ENCODE measurements at places on chromosomes 4 and X.

DNA sequence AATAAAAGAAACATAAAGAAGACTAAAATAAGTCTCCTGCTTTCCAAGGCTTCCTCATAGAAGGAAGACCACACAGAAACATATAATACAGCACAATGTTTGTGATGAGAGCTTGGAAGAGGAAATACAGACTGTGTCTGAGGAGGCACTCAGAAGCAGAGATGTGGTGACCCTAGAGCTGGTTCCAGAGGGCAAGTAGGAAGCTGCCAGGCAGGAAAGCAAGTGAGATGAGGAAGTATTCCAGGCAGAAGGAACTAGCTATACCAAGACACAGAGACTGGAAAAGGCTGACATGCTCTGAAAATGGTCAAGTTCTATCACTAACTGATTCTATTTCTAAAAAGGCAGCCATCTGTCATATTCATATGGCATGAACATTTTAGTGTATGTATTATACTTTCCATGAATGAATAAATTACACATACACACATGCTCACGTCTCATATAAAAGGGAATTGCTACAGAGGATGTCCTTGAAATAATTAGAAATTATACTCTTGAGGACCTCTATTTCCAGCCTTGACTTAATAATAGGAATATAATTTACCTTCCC, 16.6 kb upstream of the HSFX2 start:
- no peak for DNase-seq

GRCh38 chr4:5069901-5070300, 18.6 kb downstream of the STK32B start:
- no peak for DNase-seq

GRCh38 chr4:182578402-182578801, 335.2 kb downstream of the TENM3 start:
- DNase-seq = no peak

GRCh38 chr4:74541667-74542066, 96.7 kb downstream of the AREG start:
- DNase-seq = no peak

DNA sequence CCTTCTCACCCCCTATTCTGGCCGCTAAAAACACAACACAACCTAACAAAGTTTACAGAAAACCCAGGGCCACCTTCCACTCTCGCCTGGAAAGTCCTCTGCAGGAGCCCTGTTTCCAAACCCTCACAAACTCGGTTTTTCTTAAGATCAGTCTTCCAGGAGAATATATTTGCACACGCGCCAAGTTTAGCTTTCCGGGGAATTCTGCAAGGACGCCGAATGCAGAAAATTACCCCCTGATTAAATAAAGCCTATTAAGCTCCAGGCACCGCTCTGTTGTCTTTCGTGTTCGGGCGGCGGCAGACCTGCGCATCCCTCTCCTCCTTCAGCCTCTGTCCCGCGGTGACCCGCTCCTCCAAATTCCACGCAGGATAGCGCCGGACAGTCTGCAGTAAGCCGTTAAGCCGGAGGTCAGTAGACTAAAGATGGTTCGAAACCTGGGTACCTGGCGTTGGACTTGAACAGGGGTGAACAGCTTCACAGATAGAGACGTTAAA, 5.0 kb downstream of the MSX1 start:
- no peak for DNase-seq

- no peak for DNase-seq
Measured at GRCh38 chrX:154409222-154409871, at the start of gene DNASE1L1. Gene DNASE1L1, minus strand, starts transcription at chrX:154409254. Its CDS starts 3,686 bp downstream, at chrX:154405568.

- no peak for DNase-seq
Measured at GRCh38 chrX:17692709-17693346, 44.5 kb upstream of the SCML1 start.

DNA sequence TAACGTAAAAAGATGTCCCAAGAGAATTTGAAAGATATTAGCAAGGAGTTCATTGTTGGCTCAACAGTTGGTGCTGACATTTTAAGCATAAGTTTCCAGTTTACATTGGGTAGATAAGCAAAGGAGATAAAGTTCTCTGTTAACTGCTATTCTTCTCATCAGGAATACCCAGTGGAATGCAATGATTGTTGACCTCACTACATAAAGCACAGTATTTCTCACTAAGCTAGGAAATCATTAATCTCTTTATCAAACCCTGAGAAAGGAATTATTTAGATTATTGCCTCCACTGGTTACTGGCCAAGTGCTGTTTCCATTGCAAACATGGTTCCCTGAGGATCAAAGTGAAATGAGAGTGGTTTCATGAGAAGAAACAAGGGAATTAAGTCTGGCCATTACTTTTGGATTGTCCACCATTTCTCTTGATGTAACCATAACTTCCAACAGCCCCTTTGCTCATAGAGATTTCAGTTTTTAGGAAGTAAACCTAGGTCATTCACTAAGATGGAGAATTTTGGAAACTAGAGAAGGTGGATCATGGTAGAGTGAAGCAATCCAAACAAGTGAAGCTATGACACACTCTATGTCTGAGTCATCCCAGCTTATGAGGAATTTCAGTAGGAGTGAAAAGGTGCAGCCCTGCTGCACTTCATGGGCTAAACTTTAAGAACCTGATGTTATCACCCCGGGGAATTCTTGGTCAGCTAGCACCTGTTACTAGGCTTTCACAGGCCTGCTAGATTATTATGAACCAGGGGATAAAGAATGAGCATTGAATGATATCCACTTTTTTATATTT, 163.4 kb downstream of the AREG start:
- no peak for DNase-seq

DNA sequence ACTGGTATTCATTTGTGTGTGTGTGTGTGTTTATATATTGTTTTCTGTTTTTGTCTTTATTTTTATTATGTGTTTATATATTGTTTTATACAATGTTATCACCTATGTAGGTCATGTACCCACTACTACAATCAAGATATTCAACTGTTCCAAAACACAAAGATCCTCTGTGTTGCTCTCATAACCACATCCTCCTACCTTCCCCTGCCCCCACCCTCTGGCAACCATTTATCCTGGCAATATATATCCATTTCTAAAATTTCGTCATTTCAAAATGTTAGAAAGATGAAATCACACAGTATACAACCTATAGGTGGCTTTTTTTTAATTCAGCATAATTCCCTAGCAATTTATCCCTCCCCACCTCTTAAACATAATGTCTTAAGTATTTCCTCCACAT, 18.8 kb upstream of the RPL34 start:
- no peak for DNase-seq

DNA sequence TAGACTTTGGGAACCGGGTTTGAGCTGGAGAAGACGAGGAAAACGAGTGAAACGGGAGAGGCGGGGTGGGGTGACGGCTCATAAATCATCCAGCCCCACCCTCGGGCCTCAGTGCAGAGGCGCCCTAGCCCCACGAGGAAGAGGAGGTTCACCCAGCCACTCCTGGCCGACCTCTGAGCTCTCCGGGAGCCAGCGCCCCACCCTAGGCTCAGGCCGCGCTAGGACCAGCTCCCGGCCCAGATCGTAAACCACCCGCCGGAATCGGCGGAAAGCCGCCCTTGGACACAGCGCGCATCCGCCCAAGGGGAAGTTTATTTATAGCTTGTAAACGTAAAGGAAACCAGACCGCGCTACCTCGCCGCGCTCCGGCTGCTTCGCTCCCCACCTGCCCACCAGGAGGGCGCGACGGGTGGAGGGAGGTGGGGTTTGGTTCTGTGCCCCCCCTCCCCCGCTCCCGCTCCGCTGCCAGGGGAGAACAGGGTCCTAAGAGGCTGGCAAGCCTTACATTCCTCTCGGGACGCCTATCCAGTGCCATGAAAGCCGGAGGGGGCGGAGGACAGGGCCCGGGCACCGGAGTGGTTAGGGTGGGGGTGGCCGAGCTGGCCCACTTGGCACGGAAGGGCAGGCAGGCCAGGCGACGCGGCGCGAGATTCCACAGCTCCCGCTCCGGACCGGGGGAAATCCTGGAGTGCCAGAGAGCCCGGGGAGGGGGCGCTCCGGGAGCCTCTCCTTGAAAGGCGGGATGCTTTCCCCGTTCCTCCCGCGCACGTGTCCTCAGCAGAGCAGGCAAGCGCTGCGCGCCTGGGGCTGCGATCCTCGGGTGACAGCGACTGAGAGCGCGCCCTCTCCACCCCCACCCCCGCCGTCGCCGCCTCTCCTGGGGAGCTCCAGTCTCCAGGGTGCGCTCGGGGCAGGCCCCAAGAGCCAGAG, 84.2 kb downstream of the BCOR start:
- DNase-seq = no peak

DNA sequence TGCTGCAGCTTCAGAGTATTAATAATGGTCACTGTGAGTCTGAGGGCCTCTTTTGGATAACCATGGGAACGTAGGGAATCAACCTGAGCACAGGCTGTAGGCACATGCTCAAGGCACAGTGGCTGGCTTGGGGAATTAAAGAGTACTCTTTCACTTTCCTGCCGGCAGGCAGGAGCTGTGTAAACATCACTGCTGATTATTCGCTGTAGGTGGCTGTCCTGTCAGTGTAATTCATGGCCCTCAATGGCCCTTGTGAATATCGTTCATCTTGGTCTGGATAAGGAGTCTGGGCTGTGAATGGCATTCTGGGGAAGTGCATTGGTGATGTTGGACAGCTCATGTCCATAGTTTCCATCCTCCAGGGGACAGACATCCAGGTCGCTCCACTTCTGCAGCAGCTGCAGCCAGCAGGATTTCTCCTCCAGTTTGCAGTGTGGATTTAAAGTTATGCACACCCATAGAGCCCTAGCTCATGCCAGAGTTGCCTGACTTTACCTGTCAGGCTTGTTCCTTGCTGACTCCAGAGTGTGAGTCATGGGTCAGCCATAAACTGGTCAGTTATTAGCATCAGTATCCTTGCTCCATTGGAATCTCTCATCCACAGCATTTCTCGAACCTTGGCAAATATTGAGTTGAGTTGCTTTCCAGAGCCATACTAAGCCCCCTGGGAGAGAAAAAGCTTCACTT, 43.0 kb downstream of the C4orf33 start:
- DNase-seq = no peak

DNA sequence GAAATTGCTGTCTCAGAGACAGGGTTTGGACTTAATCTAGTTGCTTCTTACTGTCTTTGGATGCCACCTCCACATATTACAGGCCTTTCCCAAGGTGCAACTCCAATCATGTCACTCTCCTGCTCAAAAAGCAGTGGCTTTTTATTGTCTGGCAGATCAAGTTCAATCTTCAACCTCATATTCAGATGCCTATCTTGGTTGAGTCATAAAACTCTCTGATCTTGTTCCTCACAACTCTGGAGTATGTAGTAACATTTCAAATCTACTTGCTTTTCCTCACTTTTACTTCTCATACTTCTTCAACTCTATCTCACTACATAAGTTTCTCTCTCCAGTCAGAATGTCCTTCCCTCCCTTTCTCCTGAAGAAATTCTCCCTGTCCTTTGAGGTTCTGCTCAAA, 180.6 kb downstream of the VSIG4 start:
- DNase-seq = no peak

- DNase-seq = no peak
Measured at GRCh38 chr4:148203056-148203898, 238.9 kb downstream of the NR3C2 start.

DNA sequence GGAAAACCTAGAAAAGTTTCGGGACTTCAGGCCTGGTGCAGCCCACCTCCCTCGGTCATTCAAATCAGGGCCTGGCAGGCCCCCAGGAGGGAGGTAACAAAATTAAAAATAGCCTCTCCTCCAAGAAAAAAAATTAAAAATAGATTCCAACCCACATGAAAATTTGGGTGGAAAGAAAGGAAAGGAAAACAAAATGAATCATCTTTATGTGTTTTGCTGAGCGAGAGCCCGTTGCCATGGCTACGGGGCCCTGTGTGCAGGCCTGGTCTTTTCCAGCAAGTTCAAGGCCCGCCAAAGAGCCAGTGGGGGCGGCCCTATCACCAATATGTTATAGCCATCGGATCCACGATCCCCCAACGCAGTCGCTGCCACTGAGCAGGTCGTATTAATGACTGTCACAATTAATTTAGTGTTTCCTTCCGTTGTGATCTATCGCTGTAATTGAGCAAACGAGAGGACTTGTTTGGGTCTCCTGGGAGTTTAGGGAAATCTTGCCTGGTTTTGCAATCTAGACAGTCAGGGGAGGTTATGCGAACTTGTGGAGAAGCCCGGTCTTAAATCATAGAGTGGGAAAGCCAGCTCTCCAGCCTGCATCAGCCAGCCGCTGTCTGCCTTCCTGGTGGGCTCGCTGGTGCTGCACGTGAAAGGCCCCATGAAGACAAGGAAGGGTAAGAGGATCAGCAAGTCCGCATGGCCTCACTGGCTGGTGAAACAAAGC, 452.4 kb downstream of the BCOR start:
- DNase-seq = no peak

GRCh38 chrX:15829217-15829616, 25.4 kb downstream of the AP1S2 start:
- no peak for DNase-seq

DNA sequence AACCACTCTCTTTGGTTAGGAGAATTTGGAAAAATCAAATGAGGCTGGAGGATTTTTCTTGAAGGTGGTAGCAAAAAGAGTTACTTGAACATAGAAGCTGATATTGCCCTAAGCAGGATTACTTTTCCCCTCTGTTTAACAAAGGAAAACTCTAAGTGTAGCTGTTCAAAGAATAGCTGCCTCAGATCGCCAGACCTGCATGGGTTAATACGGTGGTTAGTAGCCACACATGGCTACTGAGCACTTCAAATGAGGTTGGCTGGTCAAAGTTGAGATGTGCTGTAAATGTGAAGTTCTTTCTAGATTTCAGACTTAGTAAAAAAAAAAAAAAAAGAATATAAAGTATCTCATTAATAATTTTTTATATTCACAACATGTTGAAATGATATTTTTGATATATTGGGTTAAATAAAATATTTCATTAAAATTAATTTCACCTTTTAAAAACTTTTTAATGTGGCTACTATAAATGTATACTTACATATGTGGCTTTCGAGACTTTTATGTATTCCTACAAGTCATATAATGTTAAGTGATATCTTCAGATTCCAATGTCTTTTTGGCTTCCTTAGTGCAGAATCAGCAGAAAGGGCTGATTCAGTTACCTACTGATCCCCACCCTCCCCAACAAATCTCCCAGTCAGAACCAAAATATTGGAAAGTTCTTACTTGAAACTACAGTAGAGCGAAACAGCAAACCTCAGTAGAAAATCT, 3.3 kb upstream of the RPS6KA3 start:
- DNase-seq = no peak

DNA sequence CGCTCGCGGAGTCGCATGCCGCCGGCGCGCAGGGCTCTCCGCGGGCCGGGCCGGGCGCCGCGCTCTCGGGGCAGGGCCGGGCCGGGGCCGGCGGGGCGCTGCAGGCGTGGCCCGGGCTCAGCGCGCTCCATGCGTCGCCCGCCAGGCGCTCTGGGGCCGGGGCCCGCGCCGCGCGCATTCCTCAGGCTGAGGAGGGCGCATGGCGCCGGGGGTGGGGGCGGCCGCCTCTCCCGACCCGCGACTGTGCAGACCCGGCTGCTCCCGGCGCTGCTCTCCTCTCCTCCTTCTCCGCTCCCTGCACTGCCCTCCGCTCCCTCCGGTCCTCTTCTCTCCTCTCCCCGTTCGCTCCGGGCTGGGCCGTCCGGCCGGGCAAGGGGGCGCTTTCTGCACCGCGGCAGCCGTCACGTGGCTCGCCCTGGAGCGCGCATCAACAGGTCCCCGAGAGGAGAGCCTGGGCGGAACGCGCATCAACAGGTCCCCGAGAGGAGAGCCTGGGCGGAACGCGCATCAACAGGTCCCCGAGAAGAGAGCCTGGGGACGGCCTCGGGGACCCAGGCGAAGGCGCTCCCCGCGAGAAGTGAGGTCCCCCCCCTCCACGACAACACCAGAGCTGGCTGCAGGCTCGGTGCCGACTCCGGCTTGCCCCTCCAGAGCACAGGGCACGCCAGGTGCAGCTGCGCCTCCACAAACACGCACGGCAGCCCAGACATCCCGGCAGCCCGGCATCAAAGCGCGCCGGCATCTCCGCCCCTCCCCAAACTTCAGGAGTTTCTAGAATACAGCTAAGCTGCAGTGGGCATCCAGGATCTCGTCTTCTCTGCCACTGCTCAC, 12.9 kb downstream of the PPP2R3B start:
- DNase-seq = no peak
